Camera-type eye (tissue), 1 donor: ENCODE measurements at places on chromosomes 2 and 18. TPM values are rescaled to one million over a fixed set of nuclear protein-coding genes. Genes with fewer than 3 reads are reported as not detected.

DOK6 gene
- total RNA-seq = 43.5 TPM

MOGAT1 gene
- total RNA-seq = not detected

IL36G gene
- not detected for total RNA-seq

ZNF519 gene
- total RNA-seq = 24.3 TPM

AQP4 gene
- 3.2 TPM for total RNA-seq

CNNM4 gene
- total RNA-seq = 26.2 TPM

GPD2 gene
- total RNA-seq = 72.7 TPM

EVA1A gene
- total RNA-seq = 13.2 TPM

MAP3K19 gene
- 0.11 TPM for total RNA-seq

PPIG gene
- total RNA-seq = 68.1 TPM

PSMA8 gene
- total RNA-seq = not detected

GAD1 gene
- total RNA-seq = 25.1 TPM

LYPD6 gene
- 18.4 TPM for total RNA-seq

NEMP2 gene
- total RNA-seq = 11.5 TPM

ECEL1 gene
- total RNA-seq = 19.0 TPM
